ENCODE measurements at places on chromosomes 2 and 18.

DNA sequence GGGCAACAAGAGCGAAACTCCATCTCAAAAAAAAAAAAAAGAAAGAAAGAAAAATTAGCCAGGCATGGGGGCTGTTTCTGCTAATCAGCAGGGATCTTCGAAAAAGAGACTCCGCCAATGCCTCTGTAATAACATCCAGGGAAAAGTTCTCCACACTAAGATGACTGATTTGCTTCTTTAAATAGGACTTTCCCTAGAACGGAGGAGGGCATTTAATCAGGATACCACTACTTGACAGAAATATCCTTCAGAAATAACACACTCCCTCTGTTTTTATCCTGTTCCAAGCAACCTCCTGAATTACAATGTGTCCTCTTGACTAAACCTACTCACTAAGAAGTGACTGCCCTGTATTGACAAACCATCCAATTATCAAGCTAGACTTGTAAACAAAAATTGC lies 21.7 kb downstream of the REV1 start:
- DNase-seq = no peak

- DNase-seq = no peak
Observed at GRCh38 chr18:46072376-46072867, 362 bp upstream of the PSTPIP2 start.

DNA sequence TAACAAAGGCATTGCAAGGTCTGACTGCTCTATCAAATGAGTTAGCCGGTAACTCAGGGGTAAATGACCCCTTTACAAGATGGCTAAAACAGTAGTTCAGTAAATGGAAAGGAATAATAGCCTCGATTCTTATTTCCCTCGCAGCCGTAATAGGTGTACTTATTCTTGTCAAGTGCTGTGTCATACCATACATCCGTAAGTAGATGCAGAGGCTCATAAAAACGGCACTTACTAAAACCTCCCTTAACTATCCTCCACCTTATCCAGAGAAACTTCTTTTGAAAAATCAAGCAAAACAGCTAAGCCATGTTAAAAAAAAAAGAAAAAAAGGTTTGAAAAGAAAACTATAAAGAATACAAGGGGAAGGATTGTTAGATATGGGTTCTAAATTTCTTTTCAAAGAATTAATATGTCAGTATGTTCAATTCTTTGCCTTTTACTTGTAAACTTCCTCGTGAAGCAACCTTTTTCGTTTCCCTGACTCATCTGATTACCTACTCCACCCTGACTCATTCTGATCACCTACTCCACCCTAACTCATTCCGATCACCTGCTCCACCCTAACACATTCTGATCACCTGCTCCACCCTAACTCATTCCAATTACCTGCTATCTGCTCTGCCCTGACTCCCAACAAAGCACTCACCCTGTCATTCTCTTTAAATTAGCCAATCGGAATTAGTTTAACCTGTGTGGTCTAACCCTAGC lies 127.5 kb downstream of the SPAG16 start:
- DNase-seq = no peak

DNA sequence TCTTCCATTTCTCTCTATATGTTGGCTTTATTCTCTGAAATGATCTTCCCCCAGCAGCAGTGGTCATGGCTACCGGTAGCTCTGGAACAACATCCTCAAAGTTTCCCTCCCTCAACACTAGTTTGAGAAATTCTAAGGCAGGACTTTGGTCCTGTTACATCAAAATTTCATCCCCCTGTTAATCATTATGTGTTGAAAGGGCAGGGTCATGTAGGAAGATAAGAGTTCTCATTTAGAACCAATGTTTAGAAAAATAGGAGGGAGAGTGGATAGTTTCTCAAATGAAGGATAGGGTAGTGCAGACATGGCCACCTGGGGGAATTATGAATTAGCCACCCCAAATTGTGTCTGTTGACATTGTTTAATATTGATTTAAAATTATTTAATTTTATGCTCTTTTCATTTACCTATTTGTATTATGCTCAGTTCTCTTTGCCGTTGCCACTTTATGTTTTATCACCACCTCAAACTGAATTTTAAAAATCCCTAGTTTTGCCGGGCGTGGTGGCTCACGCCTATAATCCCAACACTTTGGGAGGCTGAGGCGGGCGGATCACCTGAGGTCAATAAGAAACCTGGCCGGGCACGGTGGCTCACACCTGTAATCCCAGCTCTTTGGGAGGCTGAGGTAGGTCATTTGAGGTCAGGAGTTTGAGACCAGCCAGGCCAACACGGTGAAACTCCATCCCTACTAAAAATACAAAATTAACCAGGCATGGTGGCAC lies 22.3 kb downstream of the EML4 start:
- DNase-seq = no peak

DNA sequence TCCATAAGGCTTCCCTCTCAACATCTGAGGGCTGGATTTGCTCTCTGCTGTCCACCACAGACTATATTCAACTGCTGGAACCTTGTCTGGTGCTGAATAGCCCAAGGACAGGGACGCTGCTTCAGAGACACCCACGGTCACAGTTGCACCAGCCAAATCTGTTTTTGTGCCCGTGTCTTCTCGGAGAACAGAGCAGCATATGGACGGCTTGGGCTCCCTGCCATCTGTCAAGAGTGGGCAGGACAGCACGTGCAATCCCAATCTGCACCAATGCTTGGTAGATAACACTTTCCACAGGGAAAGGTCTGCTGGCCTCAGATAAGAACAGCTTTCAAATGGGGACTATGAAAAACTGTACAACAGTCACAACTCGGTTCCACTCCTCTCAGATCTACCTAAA lies 466.1 kb downstream of the TGIF1 start:
- no peak for DNase-seq

DNA sequence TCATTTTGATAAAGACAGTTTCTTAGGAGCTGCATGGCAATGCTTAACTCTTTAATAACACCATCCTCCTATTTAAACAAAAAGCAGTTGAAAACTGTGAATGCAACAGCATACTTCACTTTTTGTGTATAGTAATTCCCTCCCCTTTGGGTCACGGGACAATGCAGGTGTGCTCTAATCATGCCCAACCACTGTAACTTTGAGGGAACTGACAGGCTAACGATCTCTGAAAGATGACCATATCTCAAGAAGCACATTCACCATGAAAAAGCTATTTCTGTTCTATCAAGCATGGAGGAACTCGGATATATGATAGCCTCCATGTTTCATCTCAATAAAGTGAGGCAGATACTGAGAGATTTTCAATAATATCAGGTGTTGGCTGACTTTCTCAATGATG lies 81.1 kb upstream of the CD226 start:
- no peak for DNase-seq

DNA sequence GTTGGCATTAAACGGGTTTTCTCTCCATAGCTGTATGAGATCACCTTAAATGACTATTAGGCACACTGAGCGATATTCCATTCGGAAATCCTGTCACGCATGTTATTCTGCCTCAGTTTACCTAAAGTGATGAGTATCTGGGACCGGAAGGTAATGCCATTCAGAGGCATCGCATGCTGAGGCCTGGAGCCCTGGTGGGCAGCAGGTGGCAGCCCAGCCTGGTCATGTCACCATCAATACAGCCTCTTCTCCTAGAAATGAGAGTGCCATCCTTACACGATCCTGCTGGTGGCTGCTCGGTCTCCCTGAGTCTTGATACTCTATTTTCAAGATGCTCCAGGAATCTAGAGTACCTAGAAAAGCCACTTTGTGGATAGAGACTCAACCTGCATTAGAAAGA lies 119.8 kb downstream of the EIPR1 start:
- no peak for DNase-seq

DNA sequence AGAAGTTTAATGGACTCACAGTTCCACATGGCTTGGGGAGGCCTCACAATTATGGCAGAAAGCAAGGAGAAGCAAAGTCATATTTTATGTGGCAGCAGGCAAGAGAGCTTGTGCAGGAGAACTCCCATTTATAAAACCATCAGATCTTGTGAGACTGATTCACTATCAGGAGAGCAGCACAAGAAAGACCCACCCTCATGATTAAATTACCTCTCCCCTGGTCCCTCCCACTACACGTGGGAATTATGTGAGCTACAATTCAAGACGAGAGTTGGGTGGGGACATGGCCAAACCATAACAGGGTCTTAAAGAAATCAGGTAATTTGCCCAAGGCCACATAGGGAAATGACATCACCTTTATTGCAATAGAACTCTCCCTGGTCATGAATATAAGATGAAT lies 1073.3 kb upstream of the ACVR2A start:
- DNase-seq = no peak

DNA sequence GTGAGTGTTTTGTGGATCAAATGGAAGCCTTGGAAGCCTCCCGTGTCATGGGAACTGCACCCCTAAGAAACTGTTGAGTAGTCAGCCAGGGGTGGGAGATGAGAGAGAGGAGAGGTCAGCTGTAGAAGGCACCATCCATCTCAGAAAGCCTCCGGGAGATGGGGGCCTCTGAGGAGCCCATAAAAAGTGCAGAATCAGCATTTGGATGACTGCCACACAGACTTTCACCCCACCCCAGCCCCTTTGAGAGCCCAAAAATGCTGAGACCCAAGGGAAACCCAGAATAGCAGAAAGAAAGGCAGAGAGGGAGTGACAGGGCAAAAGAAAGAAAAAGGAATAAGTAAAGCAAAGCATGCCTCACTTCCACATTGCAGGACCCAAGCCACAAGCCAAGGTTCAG lies 443.1 kb upstream of the ZEB2 start:
- DNase-seq = no peak

DNA sequence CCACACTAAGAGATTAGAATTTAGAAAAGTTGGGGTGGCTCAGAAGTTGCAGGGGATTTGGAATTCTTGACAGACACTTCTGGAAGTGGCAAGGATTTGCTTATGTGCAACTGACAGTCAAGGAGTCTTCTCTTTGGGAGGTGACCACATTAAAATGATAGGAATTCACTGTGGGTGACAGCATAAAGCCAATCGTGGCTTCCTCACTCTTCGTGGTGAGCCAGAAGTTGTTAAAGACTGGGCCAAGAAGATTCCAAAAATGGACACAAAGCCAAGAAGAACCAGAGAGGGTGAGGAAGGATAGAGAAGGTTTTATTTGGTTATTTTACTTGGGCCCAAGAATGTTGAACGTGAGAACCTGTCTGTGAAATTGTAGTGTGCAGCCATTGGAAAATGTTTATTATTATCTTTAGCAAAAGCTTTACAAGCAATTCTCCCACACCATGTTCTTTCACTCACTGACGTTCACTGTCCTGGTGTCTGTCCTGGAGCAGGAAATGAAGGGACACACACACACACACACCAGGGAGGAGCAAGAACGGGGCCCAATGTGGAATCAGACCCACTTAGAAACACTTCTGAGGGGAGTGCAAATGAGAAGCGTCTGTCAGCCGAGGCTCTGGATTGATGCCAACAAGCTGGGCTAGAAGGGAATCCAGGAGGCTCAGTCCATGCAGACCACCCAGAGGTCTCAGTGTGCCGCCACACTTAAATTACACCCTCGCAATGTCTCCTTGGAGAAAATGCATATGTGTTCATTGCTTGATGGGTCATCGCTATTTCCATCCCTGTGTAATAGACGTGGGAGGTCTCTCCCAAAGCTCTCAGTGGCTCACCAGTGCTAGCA lies 37.2 kb downstream of the STEAP3 start:
- no peak for DNase-seq

DNA sequence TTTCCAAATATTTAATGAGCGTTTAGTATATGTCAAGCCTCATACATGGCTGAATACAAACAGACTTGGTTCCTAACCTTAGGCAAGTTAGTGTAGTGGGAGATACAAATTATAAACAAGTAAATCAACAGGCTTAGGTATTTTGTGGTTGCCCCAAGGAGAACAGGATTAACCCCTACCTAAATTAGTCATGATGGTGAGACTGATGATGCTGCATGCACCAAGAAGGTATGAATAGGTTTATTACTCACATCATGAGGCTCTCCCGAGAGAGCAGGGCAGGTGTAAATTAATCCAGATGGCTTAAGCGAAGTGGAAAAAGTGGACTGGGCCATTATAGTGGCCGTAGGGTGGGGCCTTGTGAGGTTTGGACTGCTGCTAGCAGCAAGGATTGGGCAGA lies 118.1 kb upstream of the GCFC2 start:
- DNase-seq = no peak

GRCh38 chr2:181139831-181140230 lies 159.4 kb downstream of the UBE2E3 start:
- no peak for DNase-seq

- no peak for DNase-seq
Observed at GRCh38 chr18:7334973-7335568, 104.2 kb downstream of the LRRC30 start.

GRCh38 chr2:11899264-11899818 lies 152.9 kb downstream of the LPIN1 start:
- DNase-seq = no peak

- DNase-seq = no peak
Observed at GRCh38 chr2:47403609-47404193, 745 bp downstream of the MSH2 start.

- DNase-seq = no peak
Observed at GRCh38 chr2:12064153-12064552, 317.7 kb downstream of the LPIN1 start.

DNA sequence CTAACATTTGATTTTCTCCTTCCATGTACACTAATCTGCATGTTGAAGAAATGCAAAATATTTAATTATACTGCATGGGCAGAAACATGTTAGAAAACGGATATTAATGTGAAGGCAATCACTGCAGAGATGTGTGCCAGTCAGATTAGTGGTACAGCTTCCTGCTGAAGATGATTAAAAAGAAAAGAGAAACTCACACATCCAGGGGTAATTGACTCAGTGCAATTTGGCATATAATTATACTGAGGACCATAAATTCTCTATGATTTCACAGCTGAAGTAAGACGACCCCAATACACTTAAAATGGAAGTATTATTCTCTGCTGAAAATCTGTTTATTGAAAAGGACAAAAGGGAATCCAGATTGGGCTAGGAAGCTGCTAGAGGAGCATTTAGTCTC lies 243.4 kb downstream of the TGIF1 start:
- DNase-seq = no peak

GRCh38 chr2:205802065-205802464 lies 119.8 kb downstream of the NRP2 start:
- no peak for DNase-seq

- no peak for DNase-seq
Observed at GRCh38 chr2:168649105-168649504, 153.3 kb upstream of the NOSTRIN start.

DNA sequence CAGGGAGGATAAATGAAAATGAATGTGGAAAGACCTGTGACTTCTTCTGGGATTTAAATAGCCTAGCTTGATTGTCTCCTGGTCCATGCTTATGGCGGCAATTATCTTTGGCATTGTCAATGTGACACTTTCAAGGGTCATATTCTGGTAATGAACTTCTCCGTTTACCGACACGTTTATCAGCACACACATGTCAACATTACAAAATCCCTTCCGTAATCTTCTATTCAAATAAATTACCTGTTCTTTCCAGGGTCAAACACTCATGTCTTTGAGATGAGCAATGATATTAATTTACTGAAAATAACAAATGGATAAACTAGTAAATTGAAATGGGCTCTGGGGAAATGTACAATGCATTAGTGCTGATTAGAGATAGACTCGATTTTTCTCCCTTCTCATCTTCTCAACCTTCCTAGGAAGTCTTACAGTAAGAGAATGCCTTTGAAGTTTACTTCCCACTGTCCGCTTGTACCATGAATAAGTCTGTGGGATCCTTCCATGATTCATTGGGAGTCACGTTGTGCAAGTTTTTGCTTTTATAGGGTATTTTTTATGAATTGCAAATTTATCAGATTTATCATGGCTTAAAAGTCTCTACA lies 646.3 kb upstream of the LRATD1 start:
- no peak for DNase-seq

Measured in right lobe of liver (tissue), 6 donors.